Activated naive CD8-positive, alpha-beta T cell treated with anti-CD3 and anti-CD28 coated beads, Interleukin-2, amount 10 ng/mL, durations not matched to agents 7 days and 5 days (primary cell): ENCODE measurements at places on chromosomes 1 and 21. TPM values are rescaled to one million over a fixed set of nuclear protein-coding genes. Genes with fewer than 3 reads are reported as not detected.

DNA sequence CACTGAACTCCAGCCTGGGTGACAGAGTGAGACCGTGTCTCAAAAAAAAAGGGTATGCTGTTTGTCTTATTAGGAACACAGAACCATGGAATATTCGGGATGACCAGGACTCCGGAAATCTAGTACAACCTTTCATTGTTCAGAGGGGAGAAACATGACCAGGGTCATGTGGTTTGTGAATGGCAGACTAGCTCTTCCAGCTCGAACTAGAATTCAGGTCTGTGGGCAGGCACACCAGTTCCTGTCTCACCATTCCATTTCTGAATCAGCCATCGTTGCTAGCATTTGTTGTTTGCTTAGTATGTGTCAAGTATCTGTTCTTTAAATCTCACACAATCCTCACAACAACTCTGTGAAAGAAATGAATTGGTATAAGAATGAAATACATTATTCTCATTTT, 50.9 kb downstream of the MDM4 start:
- peaks cover 14% of the 10 kb centered on the region for H3K36me3 ChIP-seq
- DNase-seq: no peak
- H3K27ac ChIP-seq: no peak overlapping the region
- H3K4me1 ChIP-seq: peaks cover 37% of the 10 kb centered on the region

DNA sequence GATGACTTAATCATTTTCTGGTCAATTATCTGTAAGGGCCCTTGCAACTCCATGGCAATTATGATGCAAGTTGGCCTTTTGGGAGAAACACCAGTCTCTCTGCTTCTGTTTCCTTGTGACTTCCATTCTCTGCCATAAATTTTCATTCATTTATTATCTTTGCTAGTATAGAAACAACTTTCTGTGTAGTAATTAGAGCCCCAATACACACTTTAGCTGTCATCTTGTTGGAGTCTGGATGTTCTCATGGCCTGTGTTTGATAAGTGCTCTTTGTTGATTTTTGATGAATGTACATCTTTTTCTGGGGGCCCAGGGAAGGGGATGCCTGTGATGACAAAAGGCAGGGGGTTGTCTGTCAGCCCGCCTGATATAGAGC, 22.4 kb downstream of the PROX1 start:
- H3K27me3 ChIP-seq: no peaks in the 10 kb centered on the region
- H3K36me3 ChIP-seq: no peaks in the 10 kb centered on the region
- H3K4me1 ChIP-seq: no peaks in the 10 kb centered on the region
- H3K4me3 ChIP-seq: no peak overlapping the region
- no peak for DNase-seq
- H3K27ac ChIP-seq: no peak overlapping the region

GRCh38 chr1:98669355-98670296, 8.1 kb downstream of the SNX7 start:
- no peak for DNase-seq
- H3K4me1 ChIP-seq: no peaks in the 10 kb centered on the region
- H3K27ac ChIP-seq: no peak overlapping the region
- no peaks in the 10 kb centered on the region for H3K36me3 ChIP-seq
- H3K27me3 ChIP-seq: peaks cover 4% of the 10 kb centered on the region

DNA sequence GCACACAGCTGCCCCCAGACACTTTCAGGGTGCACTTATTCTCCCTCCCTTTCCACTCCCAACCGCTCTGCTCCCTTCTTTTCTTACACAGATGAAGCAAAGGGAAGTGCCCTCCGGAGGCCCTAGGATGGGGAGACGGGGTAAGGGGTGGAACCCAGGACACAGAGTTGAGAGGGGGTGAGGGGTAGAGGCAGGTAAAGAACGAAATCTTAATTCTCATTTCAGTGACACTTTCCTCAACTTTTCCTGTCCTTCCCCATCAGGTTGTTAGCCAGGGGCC, 12.8 kb downstream of the PLEKHO1 start:
- no peaks in the 10 kb centered on the region for H3K27me3 ChIP-seq
- peaks cover 25% of the 10 kb centered on the region for H3K36me3 ChIP-seq
- H3K4me1 ChIP-seq: peaks cover 69% of the 10 kb centered on the region
- peak overlapping the region; percentile 49 for H3K4me3 ChIP-seq

DNA sequence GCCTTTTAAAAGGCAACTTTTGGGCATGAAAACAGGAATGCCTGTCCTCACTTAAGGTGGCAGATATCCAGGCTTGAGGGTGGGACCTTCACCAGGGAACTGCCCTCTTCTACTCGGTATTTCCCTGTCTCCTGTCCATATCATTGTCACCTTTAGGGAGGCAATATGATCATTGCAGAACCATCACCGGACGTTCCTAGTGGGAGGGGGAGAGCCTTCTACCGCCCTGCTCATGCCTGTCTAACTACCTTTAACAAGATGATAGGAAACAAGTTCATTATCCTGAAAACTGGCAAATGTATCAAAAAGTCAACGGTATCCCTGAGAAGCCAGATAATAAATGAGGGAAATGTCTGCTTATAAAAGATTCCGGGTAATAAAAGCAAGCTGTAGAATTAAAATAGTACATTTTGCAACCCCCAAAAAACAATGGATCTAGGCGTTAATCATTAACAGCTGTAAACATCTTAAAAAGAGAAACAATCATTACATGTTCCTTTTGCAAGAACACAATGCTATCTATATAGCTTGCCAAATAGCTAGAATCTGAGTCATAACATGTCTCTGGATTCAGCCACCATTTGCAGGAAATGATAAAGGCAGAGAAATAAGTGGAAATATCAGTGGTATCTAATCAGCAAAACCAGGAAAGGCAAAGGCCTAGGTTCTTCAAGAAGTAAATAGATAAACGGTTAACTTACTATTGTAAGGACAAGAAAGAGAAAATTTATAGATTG, 852.9 kb upstream of the ADGRL4 start:
- no peak overlapping the region for H3K4me3 ChIP-seq
- no peaks in the 10 kb centered on the region for H3K4me1 ChIP-seq
- no peak for DNase-seq
- H3K27ac ChIP-seq: no peak overlapping the region
- H3K27me3 ChIP-seq: no peaks in the 10 kb centered on the region

DNA sequence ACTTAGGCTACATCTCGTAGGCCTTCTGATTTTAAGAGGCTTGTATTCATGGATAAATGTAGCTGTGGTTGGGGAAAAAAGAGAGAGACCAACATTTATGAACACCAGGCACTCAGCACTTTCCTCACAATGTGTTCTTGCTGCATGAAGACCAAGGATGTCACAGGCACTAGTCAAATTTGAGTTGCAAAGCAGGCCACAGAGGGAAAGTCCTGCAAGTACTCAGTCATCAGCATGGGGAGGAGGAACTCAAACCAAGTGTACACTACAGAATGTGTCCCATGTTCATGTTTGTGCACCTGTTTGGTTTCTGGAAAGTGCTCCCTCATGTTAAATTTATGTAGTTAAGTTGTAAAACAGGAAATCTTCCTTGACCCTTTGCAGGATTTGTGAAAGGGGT, 8.7 kb upstream of the MAP3K7CL start:
- no peaks in the 10 kb centered on the region for H3K27me3 ChIP-seq
- peaks cover 6% of the 10 kb centered on the region for H3K36me3 ChIP-seq
- no peak for DNase-seq

DNA sequence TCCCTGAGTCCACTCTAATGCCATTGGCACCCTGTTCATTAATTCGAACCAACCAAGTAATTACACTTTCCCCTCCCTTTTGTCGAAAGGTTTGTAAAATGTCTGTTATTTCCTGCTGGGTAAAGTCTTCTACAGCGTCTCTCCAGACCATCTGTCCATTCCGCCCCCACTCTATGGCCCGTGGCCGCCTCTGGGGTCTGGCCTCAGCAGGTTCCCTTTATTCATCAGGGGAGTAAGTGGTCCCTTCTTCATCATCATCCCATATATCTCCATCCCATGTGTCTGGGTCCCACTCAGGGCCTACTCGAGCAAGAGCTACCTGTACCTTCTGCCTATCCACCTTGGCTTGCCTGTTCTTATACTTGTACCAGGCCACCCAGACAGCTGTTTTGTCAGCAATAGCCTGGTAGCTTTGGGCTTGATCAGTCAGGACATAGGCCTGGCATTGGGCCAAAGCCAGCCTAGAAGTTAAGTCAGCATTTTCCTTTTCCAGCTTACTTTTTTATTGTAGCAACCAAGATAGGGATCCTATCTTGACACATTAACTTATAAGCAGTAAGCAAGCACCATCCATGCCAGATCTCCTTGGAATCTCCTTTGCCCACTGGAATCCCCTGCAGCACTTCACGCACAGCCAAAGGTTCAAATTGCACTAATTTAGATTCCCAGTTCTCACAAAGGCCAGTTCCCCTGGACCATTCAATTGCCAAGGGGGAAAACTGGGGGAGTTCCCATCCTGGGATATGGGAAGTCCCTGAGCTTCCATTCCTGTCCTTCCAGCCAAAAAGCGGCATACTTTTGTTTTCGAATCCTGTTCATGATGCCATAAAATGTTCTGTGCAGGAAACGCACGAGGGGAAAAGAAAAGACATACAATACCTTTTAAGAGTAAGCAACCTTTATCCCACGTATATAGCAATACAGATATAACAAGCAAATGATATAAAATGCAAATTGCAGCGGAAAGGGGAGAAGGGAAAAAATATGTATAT, 6.6 kb upstream of the STUM start:
- H3K27ac ChIP-seq: no peak overlapping the region
- H3K27me3 ChIP-seq: peaks cover 27% of the 10 kb centered on the region
- H3K36me3 ChIP-seq: no peaks in the 10 kb centered on the region

Gene SCNM1
- 66.6 TPM for total RNA-seq

Gene RHD
- total RNA-seq: not detected
